ENCODE measurements at places on chromosomes 4 and X.

DNA sequence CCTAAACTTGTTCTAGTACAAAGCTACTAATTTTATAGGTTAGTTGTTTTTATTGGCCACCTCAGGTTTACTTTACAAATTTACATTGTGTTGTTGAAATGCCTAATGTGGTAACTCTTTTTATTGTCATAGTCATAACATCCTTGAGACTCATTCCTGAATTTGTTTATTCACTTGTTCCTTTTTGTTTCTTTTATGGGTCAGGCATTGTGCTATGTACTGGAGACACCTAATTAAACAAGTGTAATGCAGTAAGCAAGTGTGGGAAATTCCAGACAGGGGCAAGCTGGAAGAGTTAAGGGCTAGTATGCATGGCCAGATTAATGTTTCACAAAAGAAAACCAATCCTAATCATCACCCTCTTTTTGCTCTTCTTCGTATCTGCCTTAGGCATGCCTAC, 30.5 kb upstream of the TTC29 start:
- DNase-seq, result no peak

DNA sequence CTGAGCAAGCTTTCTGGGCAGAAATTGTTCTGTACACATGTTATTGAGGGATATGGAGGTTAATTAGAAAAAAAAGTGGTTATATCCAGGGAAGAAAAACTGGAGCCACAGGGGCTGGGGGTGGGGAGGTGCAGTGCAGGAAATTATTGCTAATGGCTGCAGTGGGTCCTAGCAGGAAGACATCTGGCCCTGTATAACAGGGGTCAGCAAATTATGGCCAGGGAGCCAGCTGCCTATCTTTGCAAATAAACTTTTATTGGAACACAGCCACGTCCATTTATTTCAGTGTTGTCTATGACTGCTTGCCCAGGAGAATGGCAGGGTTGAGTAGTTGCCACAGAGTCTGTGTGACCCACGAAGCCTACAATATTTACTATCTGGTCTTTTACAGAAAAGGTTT, 23.4 kb upstream of the PRPS2 start:
- no peak for DNase-seq

DNA sequence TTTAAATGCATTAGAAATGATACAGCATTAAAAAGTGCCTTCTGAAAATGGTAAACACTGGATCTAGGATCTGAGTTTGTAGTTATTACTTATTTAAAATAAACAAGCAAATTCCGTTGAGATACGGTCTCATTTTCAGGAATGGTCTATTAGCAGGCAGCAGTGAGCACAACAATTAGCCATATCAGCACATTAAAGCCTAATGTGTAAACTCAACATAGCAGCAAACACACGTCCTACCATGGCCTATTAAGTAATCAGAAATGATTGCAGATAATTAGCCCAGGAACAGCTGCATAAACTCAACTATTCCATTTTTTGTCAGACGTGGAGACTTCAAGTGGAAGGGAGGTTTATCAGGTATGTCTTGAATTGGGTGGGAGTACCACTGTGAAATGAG, 61.8 kb downstream of the NEIL3 start:
- DNase-seq, result no peak

GRCh38 chrX:153226344-153227185, 47.5 kb downstream of the MAGEA1 start:
- no peak for DNase-seq

DNA sequence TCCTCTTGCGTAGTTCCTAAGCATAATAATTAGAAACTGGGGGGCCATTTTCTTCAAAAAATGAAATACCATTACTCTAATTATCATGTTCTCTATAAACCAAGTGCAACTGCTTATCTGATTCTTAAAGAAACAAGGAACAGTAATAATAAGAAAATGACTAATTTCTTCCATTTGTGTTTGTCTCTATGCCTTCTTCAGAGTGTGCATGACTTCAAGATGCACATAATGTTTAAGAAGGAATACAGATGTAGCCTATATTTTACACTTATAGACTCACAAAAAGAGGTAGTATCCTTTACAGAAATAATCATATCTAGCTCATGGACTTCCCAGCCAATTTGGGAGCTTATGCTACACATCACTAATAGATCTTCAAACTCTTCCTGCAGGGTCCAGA, 131.7 kb downstream of the CHRNA9 start:
- DNase-seq, result no peak

DNA sequence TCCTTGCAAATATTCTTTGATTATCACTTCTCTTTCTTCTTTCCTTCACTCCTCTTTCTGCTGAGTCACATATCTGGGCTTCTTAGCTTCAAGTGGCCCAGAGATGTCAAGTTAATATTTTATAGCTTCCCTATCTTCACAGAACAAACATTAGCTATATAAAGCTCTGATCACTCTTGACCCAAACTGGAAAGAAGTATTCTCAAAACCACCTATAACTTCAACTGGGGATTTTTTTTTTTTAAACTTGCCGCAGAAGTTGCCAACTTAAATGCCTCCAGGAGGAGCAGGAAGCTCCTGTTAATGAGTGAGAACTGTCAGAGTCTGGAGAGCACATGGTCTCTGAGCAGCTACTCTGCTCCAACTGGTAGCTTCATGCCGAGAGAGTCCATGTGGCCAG, 233.3 kb upstream of the EDNRA start:
- no peak for DNase-seq

- no peak for DNase-seq
Measured at GRCh38 chr4:26005764-26006163, 91.7 kb downstream of the SMIM20 start.

DNA sequence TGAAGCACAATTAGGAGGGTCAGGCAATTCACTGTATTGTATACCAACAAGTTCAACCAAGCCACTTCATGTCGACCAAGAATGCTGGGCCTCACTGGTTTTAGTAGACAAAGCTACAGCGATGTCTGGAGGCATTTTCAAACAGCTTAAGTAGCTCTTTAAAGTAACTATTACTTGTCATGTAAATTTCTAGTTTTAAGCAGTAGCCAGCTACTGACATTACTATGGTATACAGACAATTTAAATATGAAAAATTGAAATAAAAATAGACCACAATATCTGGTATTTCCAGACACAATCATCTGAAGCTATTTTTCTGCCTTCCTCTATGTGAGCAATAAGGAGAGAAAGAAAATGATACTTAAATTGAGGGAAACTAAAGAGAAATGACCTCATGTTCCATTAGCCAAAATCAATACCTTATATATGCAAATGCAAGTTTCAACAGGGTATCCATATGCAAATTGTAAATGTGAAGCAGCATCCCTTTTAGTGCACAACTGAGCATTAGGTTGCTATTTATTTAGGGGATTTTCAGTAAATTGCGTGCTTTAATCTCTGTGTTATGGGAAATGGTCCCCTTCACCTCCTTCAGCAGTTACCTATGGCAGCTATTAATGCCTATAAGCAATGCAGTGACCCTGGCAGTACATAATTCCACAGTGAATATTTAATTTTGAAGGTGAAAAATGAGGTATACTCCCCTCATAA, 119.5 kb downstream of the GPC3 start:
- no peak for DNase-seq

GRCh38 chrX:140804292-140804691, 94.7 kb downstream of the LINC00632 start:
- no peak for DNase-seq

- no peak for DNase-seq
Measured at GRCh38 chrX:17828171-17828570, 32.9 kb downstream of the RAI2 start.

DNA sequence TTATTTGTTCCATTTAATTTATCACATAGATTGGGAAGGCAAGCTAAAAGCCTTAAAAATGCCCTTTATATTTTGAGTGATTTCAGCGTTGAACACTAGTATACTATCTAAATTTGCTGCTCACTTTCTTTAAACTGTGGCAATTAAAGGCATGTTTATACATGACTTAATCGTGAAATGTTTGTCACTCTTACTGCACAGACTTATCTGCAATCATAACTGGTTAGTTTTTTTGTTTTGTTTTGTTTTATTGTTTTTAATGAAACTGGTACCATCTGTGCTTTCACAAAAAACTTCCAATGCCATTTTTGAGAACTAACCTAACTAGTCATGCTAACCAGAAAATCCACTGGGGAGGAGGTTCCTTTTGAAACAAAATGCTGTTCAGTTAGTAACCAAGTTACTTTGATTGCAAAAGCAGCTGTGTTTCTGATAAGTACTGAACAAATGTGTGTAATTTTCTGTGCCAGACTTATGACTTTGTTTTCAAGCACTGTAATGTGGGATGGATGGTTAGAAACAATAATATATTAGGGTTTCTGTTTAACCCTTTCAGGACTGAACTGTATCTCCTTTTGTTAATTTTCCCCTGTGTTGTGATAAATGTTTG, 56.1 kb downstream of the CCKAR start:
- DNase-seq, result no peak

DNA sequence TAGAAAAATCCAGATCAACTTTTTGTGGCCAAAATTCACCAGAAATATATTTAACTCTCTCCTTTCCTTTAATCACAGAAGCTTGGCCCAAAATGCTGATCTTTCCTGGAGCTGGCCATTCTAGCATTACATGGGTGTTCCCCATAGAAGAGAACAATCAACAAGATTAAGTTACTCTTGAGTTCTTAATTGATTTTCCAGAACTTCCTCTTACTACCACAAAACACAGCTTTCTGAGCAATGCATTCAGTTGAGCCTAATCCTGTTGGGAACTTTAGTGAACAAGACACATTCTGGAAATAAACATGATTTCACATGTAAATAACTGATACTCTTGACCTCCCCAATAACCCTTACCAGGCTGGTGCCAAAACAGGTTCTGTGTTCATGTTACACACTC, 45.4 kb upstream of the STIM2 start:
- DNase-seq, result no peak

DNA sequence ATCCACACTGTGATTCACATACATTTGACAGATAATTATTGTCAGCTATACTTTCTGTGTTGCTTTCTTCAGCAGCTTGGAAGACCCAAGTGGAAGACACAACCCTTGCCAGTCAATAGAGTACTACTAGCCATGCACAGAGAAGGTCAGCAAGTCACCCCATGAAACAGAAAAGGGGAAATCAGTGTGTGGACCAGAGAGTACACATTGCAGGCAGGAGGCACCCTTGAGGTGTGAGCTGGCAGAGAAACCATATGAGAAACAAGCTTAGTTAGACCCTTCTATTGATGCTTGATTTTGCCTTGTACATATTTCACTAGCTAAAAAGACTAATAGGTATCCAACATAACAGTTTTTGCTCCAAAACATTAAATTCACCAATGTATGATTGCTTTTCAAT, 99.5 kb downstream of the NLGN4X start:
- DNase-seq, result no peak

- DNase-seq, result no peak
Measured at GRCh38 chrX:10208281-10208856, 51.6 kb downstream of the CLCN4 start.
